Endothelial cell (in vitro differentiated cells): ENCODE measurements at places on chromosomes 6 and 20. TPM values are rescaled to one million over a fixed set of nuclear protein-coding genes. Genes with fewer than 3 reads are reported as not detected.

Gene GRM1
- total RNA-seq, result 0.23 TPM

Gene WASF1
- total RNA-seq, result 110 TPM

Gene C20orf144
- not detected for total RNA-seq

Gene CPNE5
- total RNA-seq, result 24.9 TPM

Gene TCP11
- 0.18 TPM for total RNA-seq

Gene MCHR2
- total RNA-seq, result not detected

Gene THEMIS
- total RNA-seq, result not detected

Gene BTN1A1
- total RNA-seq, result 1.4 TPM

Gene TRIM10
- total RNA-seq, result not detected

Gene ADGRF5
- total RNA-seq, result 250 TPM

Gene DEFB126
- not detected for total RNA-seq

Gene AGPAT4
- 25.2 TPM for total RNA-seq

Gene FGD2
- 0.10 TPM for total RNA-seq

Gene C20orf96
- 27.5 TPM for total RNA-seq

Gene KCNQ5
- 0.08 TPM for total RNA-seq

Gene ADAM33
- 0.23 TPM for total RNA-seq

Gene ISM1
- 23.8 TPM for total RNA-seq

Gene IL20RA
- total RNA-seq, result 0.10 TPM

Gene CCN2
- 12.0 TPM for total RNA-seq

Gene SIRPB2
- 41.5 TPM for total RNA-seq

Gene SIM1
- total RNA-seq, result 0.41 TPM

Gene CAGE1
- total RNA-seq, result not detected

Gene HLA-DOB
- total RNA-seq, result not detected

Gene PROCR
- 254 TPM for total RNA-seq

Gene PTPRT
- 0.10 TPM for total RNA-seq

Gene KATNA1
- 12.5 TPM for total RNA-seq

Gene CFAP206
- 0.54 TPM for total RNA-seq

Gene GPRC6A
- not detected for total RNA-seq

Gene PPIL4
- total RNA-seq, result 25.5 TPM
